Activated CD4-positive, alpha-beta T cell treated with anti-CD3 and anti-CD28 coated beads for 36 hours (primary cell): ENCODE measurements at places on chromosomes 5 and 9. TPM values are rescaled to one million over a fixed set of nuclear protein-coding genes. Genes with fewer than 3 reads are reported as not detected.

IFNA21 gene
- not detected for total RNA-seq

FUT7 gene
- total RNA-seq, result 1.3 TPM

OR1Q1 gene
- not detected for total RNA-seq

HARS1 gene
- 91.0 TPM for total RNA-seq

GRCh38 chr5:178104492-178104891 lies 8.8 kb upstream of the N4BP3 start:
- DNase-seq, result no peak

DNA sequence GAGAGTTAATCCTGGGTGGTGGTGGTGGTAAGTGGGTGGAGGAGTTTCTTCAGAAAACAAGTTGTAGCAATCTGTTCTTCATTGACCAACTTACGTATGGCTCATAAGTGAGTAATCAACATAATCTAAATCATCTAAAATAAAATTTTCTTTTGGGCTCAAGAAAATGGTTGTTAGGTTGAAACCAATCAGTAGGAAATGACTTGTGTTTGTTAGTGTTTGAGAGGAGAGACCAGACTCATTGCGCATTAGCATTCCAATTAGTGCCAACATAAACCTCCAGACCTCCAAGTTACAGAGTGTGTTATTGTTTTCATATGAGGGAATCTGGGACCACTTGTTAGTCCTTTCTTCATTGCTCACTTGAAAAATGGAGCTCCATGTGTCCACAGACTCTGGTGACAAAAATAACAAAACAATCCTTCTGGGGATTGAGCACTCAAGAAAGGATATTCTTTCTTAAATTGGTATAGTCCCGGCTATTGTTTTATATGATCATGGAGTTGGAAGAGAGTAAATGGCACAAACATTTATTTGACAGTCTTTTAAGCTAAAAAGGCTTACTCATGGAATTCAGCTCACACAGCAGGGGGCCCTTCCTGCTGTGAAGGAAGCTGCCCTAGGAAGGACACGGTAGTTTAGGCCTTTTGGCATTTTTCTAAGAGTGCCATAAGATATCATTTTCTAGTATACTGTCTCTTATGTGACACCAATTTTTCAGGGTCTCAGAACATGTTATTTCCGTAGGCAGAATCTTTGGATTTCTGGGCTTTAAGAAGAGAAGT lies 441.1 kb downstream of the EBF1 start:
- no peak for DNase-seq

- DNase-seq, result no peak
Observed at GRCh38 chr5:18378066-18378465, 743.8 kb downstream of the TAF11L14 start.

GRCh38 chr5:6317116-6317798 lies 61.1 kb downstream of the MED10 start:
- no peak for DNase-seq

DNA sequence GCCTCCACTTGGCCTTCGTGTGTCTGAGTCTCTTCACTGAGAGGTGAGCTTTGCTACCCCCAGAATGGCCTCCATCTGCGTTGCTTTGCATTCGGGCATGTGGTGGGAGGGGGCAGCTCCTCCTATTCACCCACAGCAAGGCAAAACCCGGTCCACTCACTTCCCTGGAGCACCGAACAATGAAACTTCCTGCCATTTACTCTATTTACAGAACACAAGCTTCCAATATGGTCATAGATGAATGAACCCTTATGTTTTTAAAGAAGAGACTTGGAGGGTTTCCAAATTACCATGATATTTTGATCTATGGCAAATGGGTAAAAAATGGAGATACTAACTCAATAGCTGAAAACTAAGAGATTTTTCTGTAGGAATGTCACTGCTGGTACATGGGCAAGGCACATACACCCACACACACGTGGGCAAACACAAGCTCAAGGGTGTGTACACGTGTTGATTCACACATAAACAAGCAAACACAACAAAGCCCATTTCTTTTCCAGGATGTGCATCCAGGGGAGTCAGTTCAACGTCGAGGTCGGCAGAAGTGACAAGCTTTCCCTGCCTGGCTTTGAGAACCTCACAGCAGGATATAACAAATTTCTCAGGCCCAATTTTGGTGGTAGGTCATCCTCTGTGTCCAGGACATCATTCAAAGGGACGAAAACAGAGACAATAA lies 5.2 kb downstream of the GABRP start:
- no peak for DNase-seq
